Glomerular endothelial cell (primary cell): ENCODE measurements at places on chromosomes 3 and 15.

DNA sequence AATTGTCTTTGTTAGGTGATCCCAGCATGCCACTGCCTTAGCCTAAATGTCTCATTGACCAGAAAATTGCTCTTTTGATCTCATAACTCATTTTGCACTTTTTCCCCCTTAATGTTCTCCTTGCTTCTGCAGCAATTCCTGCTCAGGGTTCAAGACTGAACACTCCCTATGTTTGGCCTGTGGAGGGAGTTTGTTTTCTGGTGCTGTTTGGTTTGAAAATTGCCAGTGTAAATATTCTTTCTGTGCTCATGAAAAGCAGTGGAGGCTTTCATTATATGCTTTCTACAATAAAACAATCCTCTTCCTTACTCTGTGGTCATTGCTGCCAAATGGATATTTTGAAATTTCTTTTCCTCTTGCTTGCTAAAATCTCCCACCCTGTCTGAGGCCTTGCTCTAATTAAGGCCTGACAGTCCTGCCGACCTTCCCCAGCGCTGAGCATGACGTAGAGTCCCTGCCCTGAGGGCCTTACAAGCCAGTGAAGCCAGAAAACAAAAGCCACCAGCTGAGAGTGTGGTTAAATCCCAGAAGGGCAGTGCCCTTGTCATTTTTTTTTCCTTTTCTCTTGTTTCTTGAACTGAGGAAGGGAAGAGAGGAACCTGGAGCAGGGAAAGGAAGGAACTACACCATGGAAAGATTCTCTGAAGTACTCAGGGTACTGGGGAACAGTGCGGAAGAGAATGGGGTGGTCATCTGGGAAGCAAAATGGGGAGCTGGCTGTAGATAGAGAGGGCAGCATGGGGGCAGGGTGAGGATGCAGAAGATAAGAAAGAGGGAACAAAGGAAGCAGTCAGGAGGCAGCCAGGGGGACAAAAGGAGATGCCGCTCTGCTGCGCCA lies 24.8 kb downstream of the ZBTB38 start:
- DNase-seq, result no peak

DNA sequence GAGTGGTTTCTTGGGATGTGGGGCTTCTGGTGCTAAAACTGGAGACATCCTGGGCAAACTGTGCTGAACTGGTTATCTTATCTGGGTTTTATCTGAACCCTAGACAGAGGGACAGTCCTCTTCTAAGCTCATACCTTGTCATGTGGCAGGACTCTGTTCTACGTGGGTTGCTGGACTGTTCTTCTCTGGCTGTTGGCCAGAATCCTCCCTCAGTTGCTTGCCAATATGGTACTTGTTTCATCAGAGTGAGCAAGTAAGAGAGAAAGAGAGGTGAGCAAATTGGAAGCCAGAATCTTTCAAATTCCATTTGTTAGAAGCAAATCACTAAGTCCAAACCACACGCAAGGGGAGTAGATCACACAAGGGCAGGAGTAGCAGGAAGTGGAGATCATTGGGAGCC lies 291.5 kb upstream of the TBL1XR1 start:
- no peak for DNase-seq

GRCh38 chr3:65466300-65466988 lies 572.3 kb downstream of the MAGI1 start:
- no peak for DNase-seq

DNA sequence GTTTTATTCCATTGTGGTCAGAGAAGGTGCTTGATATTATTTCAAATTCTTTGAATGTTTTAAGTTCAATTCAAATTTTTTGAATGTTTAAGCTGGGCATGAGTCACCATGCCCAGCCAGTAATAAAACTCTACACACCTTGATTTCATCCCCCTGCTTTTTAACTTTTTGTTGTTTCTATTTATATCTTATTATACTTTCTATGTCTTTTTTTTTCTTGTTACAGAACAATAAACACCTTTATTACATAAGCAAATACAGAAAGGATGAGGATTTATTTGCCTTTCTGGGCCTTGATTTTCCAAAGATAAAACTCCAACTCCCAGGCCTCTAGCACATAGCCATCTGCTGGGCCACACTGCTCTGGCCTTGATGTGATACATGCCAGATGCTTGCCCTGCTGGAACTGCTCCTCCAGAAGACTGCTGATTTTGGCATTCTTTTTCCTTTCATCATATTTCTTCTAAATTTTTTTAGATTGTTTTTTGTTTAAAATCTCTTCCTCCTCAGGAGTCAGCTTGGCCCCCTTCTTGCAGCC lies 14.0 kb downstream of the DNAH12 start:
- no peak for DNase-seq

DNA sequence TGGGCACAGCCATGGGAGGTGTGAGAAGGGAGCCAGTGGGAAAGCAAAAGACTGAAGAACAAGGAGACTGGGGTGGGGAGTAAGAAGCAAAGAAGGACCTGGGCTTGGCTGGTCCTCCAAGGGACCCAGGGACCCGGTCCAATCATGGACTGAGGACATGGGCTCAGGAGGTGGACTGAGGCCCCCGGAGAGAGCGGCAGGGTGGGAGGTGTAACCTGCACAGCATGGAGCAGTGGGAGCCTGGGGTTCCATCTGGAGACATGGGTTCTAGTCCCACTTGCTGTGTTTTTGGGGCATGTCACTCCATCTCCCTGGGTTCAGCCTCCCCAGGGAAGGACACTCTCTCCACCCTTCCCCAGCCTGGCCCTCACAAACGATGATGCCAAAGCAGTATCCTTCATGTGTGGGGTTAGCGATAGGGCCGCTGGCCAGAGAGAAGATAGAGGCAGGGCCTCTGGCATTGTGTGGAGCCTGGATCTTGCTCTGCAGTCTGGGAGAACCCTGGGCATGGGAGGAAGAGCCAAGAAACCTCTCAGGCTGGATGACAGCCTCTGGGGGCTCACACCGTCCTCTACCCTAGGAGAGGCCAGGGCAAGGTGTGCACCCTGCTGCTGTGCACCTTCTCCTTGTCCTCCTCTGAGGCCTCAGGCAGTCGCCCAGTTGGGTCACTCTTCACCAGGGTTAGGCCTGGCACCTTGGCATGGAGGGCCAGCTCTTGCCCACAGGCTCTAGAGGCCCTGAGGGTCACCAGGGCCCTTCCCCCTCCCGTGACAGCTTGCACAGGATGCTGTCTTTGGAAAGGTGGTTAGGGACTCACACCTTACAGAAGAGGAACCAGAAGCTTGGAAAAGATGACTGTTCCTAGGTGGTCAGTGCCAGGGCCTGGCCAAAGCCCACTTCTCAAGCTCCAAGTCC lies 26.0 kb downstream of the FBXW12 start:
- no peak for DNase-seq

GRCh38 chr3:133047980-133048379 lies 9.8 kb downstream of the TMEM108 start:
- no peak for DNase-seq

- DNase-seq, result no peak
These were observed 19.5 kb downstream of the XXYLT1 start for GRCh38 chr3:195251336-195252065.

DNA sequence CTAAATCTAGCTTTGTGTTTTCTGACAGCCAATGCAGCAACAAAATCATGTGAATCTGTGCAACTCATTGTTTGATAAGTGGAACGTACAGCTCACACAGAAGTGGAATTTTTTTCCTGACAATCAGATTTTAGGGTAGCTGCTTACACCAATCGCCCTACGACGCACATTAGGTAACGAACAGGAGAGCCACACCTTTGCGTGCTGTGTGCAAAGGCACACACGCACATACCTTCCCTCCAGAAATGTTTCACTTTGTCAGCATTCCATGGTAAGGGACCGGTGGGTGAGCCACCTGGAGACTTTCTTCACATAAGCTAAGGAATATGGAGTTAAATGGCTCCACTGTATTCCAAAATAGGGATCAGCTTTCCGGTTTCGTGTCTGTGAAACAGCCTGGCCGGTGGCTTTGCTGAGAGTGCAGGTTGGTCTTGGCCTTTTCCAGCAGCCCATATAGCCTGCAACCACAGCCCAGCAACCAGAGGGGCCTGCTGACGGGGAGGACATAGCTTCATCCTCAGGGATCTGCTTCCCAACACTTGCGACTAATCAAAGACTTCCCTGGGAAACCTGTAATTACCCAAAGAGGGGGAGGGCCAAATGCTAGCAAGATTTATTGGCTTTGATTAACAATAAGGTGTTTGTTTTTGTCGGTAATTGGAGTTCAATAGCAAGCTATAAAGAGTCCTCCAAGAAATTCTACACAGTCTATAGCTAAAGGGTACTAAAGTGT lies 145.3 kb downstream of the ADAMTS17 start:
- DNase-seq, result no peak

GRCh38 chr3:187935623-187936156 lies 190.4 kb upstream of the BCL6 start:
- DNase-seq, result no peak

DNA sequence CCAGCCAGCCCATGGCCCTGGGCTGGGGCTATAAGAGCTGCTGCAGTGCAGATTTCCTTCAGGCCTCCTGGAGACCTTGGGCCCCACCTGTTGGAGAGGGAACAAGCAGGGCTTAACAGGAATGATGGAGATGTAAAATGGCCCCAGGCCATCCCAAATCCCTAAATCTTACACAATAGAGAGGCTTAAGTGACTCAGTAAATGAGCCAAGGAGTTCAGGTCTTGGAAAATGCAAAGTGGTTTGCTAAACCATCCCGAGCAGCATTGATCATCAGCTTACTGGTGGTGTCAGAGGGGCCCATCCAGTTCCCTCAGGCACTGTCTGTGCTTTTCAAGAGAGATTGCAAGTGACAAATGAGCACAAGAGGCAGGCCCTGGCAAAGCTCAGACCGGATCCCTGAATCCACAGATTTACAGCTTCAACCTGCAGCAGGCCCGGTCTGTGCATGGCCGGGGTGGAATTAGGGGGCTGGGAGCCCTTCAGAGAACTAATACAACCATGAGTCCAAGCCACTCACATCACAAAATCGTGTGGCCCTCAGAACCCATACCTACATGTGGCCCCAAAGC lies 325.4 kb downstream of the UACA start:
- no peak for DNase-seq

- DNase-seq, result no peak
These were observed 166.1 kb downstream of the FRMD5 start for GRCh38 chr15:44029003-44029402.

- DNase-seq, result peak; percentile 78
These were observed 56.0 kb downstream of the SLC25A26 start for GRCh38 chr3:66276705-66277274.

- peak; percentile 55 for DNase-seq
These were observed 136.5 kb upstream of the MLF1 start for GRCh38 chr3:158434412-158435038.

- no peak for DNase-seq
These were observed 41.0 kb upstream of the IREB2 start for GRCh38 chr15:78396976-78397375.

GRCh38 chr3:186825294-186825821 lies 17.2 kb upstream of the ADIPOQ start:
- no peak for DNase-seq

DNA sequence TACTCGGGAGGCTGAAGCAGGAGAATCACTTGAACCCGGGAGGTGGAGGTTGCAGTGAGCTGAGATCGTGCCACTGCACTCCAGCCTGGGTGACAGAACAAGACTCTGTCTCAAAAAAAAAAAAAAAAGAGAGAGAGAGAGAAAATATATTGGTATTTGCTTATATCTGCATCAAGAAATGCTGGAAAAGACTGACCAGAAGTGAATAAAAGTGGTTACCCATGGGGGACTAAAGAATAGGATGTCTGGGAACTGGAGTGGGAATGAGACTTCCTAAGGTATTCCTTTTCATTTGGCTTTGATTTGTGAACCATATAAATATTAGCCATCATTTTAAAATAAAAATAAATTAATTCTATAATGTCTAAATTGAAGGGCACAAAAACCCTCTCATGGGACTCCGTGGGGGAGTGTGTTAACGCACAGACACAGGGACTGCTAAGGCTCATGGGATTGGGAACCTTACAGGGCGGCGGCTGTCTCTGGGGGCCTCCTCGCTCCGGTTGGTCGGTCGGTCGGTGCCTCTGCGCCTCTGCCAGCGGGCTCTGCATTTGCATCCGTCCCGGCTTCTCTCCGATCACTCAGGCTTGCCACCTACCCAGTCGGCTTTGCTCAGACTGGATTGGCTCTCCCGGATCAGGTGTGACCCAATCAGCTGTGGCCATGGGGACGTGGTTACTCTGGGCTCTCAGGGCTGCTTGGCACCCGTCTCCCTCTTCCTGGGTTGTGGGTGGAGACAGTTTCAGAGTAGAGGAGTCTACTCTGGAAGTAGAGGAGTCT lies 12.7 kb upstream of the TSPAN3 start:
- DNase-seq, result no peak

DNA sequence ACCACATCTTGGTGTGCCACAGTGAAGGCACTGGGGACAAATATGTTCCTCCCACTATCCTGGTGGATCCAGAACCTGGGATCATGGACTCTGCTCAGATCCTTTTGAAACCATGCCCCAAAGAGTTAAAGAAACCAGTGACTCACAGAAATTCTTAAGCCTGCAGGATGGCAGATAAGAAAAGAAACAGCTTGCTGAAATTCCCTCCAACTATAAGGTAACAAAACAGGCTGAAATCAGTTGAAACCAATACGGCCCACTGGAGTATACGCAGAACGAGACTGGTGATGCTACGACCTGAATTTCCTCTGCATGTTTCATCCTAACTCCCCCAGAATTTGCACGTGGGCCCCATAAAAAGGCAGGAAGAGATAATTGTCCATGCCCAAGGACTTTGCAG lies 209.6 kb downstream of the TJP1 start:
- DNase-seq, result no peak

DNA sequence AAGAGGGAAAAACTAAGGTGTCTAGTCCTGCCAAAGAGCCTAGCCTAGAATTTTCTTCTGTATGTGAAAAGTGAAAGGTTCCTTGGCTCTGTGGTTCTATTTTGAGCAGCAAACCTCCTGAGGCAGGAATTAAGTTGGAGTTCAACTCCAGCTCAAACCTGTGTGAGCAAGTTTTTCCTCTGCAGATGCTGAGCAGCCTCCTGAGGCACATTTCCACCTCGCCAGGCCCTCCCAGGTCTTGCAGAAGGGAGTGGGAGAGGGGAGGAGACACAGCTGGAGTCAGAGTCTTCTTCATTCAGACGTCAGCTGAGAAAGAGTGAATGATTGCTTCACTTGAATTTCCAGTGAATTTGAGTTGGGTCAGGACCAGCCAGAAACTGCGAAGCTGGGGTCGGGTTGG lies 69.5 kb upstream of the ETV5 start:
- no peak for DNase-seq

DNA sequence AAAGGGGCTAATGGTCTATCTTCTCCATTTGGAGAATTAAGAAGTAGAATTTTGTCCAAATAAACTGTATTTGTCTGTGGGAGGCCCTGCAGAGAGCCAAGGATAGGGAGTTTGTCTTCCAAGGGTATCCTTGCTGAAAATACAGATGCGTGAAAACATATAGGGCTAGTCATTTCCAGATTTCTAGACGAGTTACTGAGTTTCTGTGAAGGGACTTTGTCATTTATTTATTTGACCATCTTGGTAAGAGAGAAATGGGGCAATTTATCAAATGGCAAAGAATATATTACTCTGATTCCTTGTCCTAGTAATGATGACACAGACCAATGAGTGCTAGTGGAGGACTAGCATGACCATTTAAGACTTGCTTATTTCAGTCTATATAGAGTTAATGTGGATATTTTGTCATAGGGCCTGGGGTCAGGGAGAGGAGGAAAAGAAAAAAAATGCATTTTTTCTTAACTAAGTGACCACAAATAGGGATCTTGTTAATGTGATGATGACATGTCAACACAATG lies 376.6 kb upstream of the ONECUT1 start:
- no peak for DNase-seq
